Left ventricle myocardium superior (tissue), 1 donor: ENCODE measurements at places on chromosomes 2 and 18. TPM values are rescaled to one million over a fixed set of nuclear protein-coding genes. Genes with fewer than 3 reads are reported as not detected.

STARD6 gene
- not detected for total RNA-seq

ADD2 gene
- total RNA-seq, result 1.8 TPM

IL1A gene
- total RNA-seq, result not detected

SLC4A1AP gene
- 19.2 TPM for total RNA-seq

KIF5C gene
- 0.52 TPM for total RNA-seq

TTN gene
- 3,610 TPM for total RNA-seq

CCDC68 gene
- 3.3 TPM for total RNA-seq

SCYGR4 gene
- not detected for total RNA-seq

HAAO gene
- total RNA-seq, result 1.9 TPM

SP140 gene
- 0.47 TPM for total RNA-seq

FBXO15 gene
- not detected for total RNA-seq

SCN7A gene
- total RNA-seq, result 28.5 TPM

TTR gene
- total RNA-seq, result not detected

IL36G gene
- not detected for total RNA-seq

LRRC30 gene
- total RNA-seq, result not detected

HDAC4 gene
- total RNA-seq, result 25.6 TPM
